ENCODE measurements at places on chromosomes 1 and 21.

GRCh38 chr1:8858888-8859706, 19.4 kb downstream of the ENO1 start:
- peak; percentile 75 for DNase-seq

GRCh38 chr1:27668121-27668807, 3.7 kb downstream of the IFI6 start:
- DNase-seq: no peak

- DNase-seq: no peak
Observed at GRCh38 chr1:204059970-204060369, 12.9 kb upstream of the SOX13 start.

GRCh38 chr1:62726011-62726442, 37.8 kb upstream of the DOCK7 start:
- DNase-seq: no peak

GRCh38 chr21:30674312-30674711, 31.6 kb downstream of the KRTAP20-3 start:
- DNase-seq: no peak

- DNase-seq: no peak
Observed at GRCh38 chr1:57307392-57308170, 116.3 kb downstream of the DAB1 start.

All from renal cortical epithelial cell (primary cell).